ENCODE measurements at places on chromosomes 3 and 15.

- peak; percentile 38 for DNase-seq
Observed at GRCh38 chr15:31435261-31435911, 108.8 kb downstream of the KLF13 start.

GRCh38 chr3:85264381-85264780, 305.6 kb downstream of the CADM2 start:
- DNase-seq, result no peak

- no peak for DNase-seq
Observed at GRCh38 chr3:111128884-111129283, 57.3 kb downstream of the NECTIN3 start.

DNA sequence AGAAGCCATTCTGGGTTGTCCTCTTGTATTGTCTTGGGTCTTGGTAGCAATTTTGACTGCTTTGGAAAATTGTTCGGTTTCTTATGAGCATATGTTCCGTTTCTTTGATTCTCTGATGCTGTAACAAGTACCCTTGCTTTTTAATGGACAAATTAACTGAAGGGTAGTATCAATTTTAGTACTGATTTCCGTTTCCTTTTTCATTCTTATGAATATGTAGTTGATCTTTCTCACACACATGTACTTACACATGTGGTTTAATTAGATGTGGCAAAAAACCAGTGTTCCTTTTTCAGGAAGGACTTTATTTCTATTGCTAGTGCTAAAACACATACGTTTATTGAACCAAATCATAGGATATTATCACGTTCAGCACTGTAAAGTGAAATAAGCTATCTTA, 119.1 kb downstream of the TCF12 start:
- no peak for DNase-seq

DNA sequence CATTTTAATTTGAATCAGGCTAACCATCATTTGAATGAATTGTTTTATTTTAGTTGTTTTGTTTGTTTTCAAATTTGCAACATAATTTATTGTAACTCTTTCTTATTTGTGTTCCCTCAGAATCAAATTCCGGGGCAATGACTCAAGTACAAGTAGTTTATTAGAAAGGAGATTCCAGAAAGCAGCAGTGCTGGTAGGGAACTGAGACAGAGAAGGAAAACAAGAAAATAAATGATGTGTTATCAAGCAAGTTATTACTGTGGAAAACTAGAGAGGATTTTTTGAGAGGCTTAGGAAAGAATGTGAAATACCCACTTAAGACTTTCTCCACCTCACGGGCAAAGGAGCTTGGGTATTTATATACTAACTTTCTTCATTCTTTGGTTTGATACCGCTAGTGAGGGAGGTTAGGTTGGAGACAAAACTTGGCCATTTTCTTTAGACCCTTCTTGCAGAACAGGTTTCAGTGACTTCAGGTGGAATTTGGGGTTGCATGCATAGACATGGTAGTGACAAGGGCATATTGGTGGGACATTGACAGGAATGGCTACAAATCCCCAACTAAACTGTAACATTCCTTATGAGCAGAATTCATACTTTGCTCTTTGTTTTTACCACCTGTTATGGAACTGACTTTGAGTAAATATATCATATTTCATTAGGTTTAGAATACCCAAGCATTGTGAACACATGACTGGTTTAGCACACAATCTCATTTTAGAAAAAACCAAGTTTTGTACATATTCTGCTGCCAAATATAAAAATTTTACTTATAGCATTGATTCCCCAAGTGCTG, 254.3 kb downstream of the ZBBX start:
- no peak for DNase-seq

DNA sequence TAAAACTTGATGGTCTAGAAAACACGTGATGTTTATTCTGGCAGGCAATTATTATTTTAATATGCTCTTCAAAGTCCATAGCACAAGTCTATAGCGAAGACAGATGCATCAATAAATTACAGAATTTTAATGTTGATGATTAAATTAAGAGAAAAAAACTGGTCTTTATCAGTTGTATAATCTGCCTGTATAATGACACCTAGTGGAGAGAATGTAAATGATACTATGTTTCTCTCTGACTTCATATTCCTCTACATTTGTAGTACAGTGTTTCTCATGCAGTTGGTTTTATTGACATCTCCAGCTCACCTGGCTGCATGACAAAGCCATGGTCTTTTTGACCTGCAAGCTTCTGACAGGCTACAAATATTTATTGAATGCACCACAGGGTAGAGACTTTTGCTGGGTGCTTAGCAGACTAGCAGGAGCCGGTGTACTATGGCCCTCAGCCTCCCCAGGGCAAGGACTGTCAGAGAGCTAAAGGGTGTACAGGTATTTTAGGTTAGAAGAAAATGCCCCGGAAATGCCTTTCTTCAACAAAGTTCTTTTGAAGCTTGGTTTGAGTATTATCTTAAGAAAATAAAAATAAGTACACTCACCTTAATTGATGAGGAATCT, 289.9 kb downstream of the GAP43 start:
- DNase-seq, result no peak

GRCh38 chr3:139460076-139460475, 16.2 kb downstream of the RBP2 start:
- DNase-seq, result no peak

DNA sequence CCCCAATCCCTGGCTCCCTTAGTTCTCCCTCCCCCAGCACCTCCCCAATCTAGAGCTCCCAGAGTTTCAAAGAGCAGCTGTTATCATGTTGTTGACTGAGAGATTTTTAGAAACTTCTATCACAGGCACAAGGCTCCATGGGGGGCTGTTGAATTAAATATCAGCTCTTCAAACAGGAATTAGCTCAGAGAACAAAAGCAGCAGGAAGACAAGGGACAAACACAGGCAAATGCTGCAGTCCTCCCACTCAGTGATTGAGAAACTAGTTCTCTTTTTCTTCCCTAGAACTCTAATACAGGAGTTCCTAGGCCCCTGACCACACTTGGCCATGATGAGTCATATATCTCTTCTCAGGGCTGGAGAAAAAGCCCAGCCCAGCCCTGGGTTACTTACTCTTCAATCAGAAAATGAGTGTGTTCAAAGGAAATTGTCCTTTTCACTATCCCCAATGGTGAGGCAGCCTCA, 262.1 kb downstream of the IGSF11 start:
- no peak for DNase-seq

DNA sequence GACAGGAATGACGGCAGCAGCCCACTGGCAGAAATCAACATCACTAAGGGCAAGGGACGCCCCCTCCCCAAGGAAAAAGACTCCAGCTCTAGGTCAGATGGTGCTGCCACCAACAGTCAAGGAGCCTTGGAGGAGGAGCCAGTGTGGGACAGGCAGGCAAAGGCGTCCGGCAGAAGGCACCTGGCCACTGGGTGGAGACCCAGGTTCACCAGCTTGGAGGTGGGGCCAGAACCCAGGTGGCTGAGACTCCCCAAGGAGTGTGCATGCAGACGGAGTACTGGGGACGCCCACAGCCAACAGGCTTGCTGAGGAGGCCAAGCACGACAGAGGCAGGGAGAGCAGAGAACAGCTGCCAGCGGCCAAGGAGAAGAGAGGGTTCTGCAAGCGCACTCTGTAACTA, 35.2 kb downstream of the PTPN23 start:
- no peak for DNase-seq

- DNase-seq, result no peak
Observed at GRCh38 chr15:68145706-68146105, 59.4 kb downstream of the CALML4 start.

- no peak for DNase-seq
Observed at GRCh38 chr15:89167267-89168176, 53.9 kb downstream of the RLBP1 start.

- DNase-seq, result no peak
Observed at GRCh38 chr15:92520914-92521623, 127.4 kb downstream of the ST8SIA2 start.

- DNase-seq, result no peak
Observed at GRCh38 chr15:40450047-40450446, 9.3 kb downstream of the BAHD1 start.

GRCh38 chr3:41199866-41200668, 762 bp downstream of the CTNNB1 start:
- peak; percentile 16 for DNase-seq

DNA sequence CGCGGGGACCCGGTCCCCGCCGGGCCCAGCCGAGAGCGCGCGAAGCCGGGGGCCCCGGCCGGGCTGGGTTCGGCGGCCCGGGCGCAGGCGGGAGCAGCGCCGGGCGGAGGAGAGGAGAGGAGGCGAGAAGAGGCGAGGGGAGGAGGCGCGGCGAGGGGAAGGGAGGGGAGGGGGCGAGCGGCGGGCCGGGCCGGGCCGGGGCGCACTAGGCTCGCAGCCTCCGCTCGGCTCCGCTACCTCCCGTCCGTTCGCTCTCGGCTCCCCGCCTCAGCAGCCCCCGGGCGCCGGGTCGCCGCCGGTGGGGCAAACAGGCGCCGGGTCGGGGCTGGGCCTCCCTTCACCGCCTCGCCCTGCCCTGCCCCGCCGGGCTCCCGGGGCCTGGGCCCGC, 351 bp downstream of the INSYN1 start:
- DNase-seq, result no peak

DNA sequence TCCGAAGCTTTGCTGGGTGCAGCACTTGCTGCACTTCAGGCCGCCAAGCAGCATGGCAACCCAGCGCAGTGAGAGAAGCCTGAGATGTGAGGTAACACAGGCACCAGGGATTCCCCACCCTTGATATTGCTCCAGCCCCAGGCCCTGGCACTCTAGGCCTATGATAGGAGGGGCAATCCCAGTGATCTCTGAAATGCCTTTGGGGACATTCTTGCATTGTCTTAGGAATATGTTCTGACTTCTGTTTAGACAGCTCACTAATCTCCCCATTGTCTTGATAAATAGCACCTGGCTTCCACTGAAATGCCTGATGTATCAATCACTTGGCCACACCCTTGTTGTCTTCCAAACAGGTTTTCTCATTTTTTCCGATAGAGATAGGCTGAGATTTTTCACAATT, 102.8 kb downstream of the SOX14 start:
- no peak for DNase-seq

DNA sequence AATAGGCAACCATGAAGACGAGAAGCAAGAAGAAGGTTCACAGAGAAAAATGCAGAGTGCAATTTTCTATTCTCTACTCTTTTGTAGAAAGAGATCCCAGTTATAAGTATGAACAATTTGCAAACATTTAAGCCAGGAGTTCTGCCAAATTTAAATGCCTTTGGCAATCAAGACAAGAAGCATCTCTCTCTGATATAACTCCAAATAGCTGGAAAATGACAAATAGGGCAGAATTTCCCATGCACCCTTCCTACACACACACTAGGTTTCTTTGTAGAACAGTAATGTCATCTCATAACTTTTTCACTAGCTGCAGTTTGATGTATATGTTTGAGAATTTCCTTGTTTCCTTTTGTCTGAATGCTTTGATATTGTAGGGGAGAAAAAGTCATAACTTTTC, 333.5 kb upstream of the AZI2 start:
- DNase-seq, result no peak

- no peak for DNase-seq
Observed at GRCh38 chr15:64861960-64862359, 20.2 kb downstream of the PLEKHO2 start.

DNA sequence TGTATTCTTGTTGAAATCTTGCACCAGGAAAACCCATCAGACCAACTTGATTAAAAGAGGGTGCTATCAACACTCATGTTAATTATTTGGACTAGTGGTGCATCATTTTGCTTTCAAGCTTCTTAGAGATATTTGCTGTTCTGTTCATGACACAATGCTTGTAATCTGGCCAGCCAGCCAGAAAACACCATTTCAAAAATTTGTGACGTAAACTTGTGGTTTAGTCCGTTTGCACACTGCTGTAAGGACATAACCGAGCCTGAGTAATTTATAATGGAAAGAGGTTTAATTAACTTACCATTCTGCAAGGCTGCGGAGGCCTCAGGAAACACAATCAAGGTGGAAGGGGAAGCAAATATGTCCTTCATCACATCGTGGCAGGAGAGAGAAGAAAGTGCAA, 374.3 kb upstream of the TGFBR2 start:
- no peak for DNase-seq

- DNase-seq, result no peak
Observed at GRCh38 chr15:82832601-82833361, 23.4 kb downstream of the WHAMM start.

DNA sequence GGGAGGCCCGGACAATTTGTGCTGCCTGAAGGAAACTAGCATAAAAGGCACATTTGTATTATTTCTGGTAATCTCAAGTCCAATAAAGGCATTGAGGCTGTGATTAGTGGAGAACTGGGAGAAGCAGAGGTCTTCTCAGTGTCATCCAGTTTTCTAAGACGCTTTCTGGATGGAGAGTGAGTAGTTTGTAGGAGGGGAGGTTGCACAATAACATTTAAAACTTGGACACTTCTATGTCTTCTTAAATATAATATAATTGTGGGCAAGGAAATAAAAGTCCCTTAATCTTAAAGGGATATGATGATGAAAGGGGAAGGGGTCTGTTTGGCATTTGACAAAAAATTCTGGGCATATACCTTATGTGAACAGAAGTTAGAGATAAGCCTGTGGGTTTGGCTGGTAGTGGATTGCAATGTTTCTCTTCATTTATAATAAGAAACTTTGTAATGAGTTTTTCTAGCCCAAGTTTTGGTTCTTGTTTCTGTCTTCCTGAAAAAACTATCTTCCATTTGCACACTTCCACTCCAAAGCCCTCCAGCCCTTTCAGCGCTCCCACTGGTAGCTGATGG, 291.6 kb upstream of the TGFBR2 start:
- DNase-seq, result no peak

Measured in activated CD4-positive, CD25-positive, alpha-beta regulatory T cell (primary cell).